ENCODE measurements at places on chromosomes 6 and 20.
A peak's percentile ranks its signal among the peaks of the same experiment; 100 is the strongest.

GRCh38 chr6:44636561-44637248 lies 249.2 kb downstream of the CDC5L start:
- DNase-seq: no peak

GRCh38 chr6:13413466-13413862 lies 73.9 kb downstream of the GFOD1 start:
- no peak for DNase-seq

DNA sequence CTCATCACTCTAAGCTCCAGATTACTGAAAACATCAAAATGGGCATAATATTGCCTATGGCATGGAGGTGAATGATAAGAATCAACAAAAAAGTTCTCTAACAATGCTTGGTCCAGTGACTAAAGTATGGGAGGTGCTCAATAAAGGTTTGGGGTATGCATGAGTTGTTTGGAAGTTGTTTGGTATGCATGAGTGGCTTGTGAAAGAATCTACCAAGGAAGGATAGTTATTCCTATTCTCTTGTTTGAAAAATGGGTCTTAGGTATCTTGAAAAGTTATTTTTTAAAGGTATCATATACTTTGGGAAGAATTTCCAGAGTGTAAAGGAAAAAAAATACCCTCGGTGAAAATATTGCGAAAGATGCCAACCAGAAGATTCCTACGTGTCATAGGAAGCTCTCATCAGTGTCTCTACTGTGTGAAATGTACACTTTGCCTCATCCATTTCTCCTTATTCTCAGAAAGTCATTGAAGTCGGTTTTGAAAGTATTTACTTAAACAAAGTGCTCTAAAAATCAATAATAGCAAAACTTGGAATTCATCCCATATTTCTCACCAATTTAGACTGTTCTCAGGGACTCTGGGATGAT lies 449.8 kb downstream of the ADGRB3 start:
- no peak for DNase-seq

- peak; percentile 79 for DNase-seq
Observed at GRCh38 chr6:28807682-28808280, 116.0 kb downstream of the TRIM27 start.

- peak; percentile 86 for DNase-seq
Observed at GRCh38 chr6:21596145-21596948, 2.8 kb downstream of the SOX4 start.

GRCh38 chr6:86148586-86148985 lies 505.9 kb upstream of the SYNCRIP start:
- no peak for DNase-seq
